ENCODE measurements at places on chromosomes 7 and 10.

DNA sequence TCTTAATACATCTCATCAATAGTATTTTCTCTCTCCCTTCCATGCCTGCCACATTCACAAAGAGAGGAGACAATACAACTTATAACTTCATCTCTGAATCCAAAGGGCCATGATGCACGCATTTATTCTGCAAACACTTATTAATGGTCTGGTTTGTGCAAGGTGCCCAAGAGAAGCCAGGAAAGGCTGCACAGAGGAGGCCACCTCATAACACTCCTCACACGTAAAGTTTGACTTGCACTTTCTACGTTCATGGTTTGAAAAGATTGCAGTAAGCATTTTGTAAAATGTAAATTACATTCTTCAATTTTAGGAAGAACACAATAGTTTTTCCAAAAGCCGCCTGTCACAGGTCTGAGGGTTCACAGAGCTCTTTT, 1.2 kb upstream of the PALS2 start:
- no peak for DNase-seq

DNA sequence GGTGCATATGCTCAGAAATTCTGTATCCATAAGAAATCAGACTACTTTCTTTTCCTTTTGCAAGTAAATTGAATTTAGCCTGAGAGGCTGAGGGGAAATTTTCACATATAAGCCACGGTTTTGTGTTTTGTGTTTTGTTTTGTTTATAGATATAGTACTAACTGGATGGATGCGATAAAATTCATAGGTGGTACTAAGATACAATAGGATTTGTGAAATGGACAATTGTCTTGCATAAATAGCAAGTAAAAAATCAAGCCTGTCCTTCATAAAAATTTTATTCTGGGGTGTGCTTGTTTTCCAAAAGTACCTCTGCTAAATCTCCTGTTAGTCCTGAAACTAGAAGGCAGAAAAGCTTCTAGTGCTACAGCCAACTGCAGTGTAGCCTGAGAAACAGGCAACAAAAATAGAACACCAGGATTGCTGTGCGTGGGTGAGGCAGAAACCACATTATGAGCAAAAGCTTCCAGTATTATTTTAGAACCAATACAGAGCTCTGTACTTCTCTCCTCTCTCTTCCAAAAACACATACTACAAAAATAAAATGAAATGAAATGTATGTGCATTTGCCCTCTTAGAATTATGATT, 634 bp upstream of the HDAC9 start:
- no peak for DNase-seq

GRCh38 chr7:91347290-91347689, 83.1 kb downstream of the FZD1 start:
- DNase-seq: no peak

- no peak for DNase-seq
These were observed 168.3 kb downstream of the VTI1A start for GRCh38 chr10:112615269-112615668.

GRCh38 chr7:138921277-138921676, 59.9 kb downstream of the KIAA1549 start:
- no peak for DNase-seq

- no peak for DNase-seq
These were observed 257.9 kb downstream of the PRPF18 start for GRCh38 chr10:13844651-13845050.

GRCh38 chr7:27154901-27155815, 1.3 kb downstream of the HOXA7 start:
- no peak for DNase-seq

GRCh38 chr10:96280859-96281258, 9.5 kb upstream of the BLNK start:
- DNase-seq: no peak

DNA sequence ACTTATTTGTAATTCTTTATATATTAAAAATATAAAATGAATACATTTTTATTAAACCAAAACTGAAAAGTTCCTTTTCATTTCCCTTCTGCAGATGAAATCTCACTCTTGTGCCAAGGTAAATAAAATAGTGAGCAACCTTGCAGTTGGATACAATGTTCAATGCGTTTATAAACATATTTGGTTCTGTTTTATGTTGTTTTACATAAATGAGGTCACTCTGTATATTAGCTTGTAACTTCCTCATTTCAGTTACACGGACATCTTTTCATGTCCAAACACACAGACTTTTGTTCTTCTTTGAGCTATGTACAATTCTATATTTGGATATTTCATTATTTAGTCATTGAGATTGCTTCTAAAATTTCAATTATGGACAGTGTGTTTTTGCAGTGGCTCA, 107.7 kb downstream of the BBS9 start:
- no peak for DNase-seq

DNA sequence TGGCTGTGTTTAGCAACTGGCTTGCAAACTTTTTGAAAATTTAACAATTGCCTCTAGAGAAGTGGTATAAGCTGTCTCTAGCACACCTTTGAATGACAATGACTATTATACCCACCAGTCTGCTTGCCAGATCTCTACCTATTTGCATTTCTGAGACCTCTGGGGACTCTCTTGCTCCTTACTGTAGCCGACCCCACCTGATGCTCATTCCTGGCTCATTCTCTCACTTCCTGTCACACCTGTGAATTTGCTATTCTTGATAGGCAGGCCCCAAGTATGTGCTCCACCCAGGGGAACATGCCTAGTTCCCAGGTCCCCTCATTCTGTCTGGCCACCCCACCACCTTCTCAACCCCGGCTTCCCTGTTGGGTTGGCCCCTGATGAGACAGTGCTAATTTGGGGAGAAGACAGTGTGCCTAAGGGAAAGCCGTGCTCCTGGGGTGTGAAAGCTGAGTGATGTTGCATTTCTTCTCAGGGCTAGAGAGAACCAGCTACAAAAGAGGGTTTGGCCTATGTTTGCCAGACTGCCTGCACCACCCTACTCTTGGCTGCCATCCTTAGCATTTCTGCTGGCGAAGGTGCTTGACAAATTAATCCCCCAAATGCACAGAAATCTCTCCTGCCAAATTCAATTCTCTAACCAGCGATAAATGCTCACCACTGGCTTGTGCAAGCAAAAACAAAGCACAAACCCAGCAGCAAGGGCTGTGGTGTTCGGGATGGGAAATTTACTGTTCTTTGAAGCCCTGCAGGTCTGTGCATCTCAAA, 138.2 kb downstream of the RPS24 start:
- no peak for DNase-seq

DNA sequence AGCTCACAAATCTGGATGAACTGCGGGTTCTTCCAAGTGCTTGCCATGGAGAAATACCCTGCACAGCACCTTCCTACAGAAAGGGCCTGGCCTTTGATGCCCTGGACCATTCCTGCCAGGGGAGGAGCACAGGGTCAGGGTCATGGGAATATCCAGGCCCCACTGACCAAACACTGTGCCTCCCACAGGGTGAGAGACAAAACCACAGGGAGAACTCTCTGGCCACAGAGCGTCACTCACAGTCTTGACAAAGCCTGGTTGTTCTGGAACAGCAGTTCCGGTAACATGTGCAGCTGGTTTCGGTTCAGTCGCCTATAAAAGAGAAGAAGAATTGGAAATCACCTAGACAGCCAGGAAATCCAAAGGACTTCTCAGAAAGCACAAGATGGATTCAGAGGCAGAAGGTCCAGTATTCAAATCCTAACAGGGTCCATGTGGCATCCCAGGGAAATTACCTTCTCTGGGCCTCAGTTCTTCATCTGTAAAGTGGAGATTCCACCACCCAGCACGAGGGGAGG, 28.1 kb downstream of the SLIT1 start:
- DNase-seq: no peak

GRCh38 chr10:49269523-49269922, 29.4 kb upstream of the C10orf71 start:
- DNase-seq: no peak

- DNase-seq: no peak
These were observed 770.4 kb downstream of the TNS3 start for GRCh38 chr7:46811529-46811928.

DNA sequence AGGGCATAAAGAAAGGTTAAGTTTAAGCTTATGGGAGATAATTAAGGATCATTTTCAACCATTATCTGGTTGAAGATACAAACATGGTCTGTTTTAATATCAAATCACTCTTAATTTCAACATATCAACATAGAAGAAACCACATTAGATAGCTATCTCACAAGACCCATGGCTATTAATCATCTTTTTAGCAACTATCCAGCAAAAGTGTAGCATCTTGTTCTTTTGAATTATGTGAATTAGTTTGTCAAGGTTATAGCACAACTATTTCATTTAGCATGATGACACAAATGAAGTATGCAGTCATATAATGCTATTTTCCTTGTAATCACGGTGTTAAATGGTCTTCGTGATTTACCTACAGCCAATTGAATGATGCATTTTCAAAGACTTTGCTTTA, 58.9 kb upstream of the PPP1R9A start:
- DNase-seq: no peak

- DNase-seq: no peak
These were observed 22.1 kb downstream of the HSPA12A start for GRCh38 chr10:116720241-116720643.

All from activated CD8-positive, alpha-beta memory T cell treated with anti-CD3 and anti-CD28 coated beads for 48 hours (primary cell).